ENCODE measurements at places on chromosomes 6 and 20. TPM values are rescaled to one million over a fixed set of nuclear protein-coding genes. Genes with fewer than 3 reads are reported as not detected.

The ZBP1 gene
- not detected for total RNA-seq

The FOXP4 gene
- 28.7 TPM for total RNA-seq

The VWA7 gene
- 1.4 TPM for total RNA-seq

The SLC52A3 gene
- 0.51 TPM for total RNA-seq

The PMEPA1 gene
- 396 TPM for total RNA-seq
